ENCODE measurements at places on chromosomes 6 and 20. TPM values are rescaled to one million over a fixed set of nuclear protein-coding genes. Genes with fewer than 3 reads are reported as not detected.

Gene NRN1
- 1.2 TPM for total RNA-seq

Gene BMP6
- 0.93 TPM for total RNA-seq

Gene RHAG
- not detected for total RNA-seq

Gene ULBP3
- total RNA-seq = 0.92 TPM

Gene MAP3K5
- 5.4 TPM for total RNA-seq

Gene KIF13A
- total RNA-seq = 28.1 TPM

Gene SLC35F1
- total RNA-seq = 0.09 TPM

Gene MUC21
- not detected for total RNA-seq

Gene GJA10
- total RNA-seq = not detected

Gene ADA
- total RNA-seq = 7.7 TPM

Gene CAGE1
- total RNA-seq = 0.08 TPM

Gene FYN
- 27.0 TPM for total RNA-seq

Gene ARG1
- 238 TPM for total RNA-seq

Gene HRH3
- total RNA-seq = not detected

Gene RAD21L1
- not detected for total RNA-seq

Gene EHMT2
- total RNA-seq = 21.4 TPM

Gene VWA7
- total RNA-seq = 2.0 TPM

Gene GTSF1L
- not detected for total RNA-seq
